Activated CD4-positive, alpha-beta T cell treated with anti-CD3 and anti-CD28 coated beads, Interleukin-2, amount 50 U/mL, for 4 hours (primary cell): ENCODE measurements at places on chromosomes 13 and 19.

GRCh38 chr13:28339419-28339818 is 155.5 kb downstream of the FLT1 start:
- no peak for DNase-seq

- DNase-seq, result no peak
Observed at GRCh38 chr13:75178436-75178835, 303.5 kb downstream of the TBC1D4 start.

DNA sequence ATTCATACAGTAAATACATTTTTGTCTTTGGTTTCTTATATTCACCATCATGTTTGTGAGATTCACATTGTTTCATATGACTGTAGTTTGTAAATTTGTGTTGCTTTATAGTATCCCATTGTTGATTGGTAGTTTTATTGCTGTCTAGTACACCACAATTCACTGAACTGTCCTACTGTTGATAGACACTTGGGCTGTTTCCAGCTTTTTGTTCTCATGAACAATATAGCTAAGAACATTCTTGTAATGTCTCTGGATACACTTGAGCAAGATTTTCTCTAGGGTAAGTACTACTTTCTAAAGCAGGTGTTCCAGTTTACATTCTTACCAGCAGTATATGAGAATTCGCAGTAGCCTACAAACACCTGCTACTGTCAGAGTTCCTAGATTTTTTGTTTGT is 37.8 kb downstream of the SKA3 start:
- DNase-seq, result no peak

DNA sequence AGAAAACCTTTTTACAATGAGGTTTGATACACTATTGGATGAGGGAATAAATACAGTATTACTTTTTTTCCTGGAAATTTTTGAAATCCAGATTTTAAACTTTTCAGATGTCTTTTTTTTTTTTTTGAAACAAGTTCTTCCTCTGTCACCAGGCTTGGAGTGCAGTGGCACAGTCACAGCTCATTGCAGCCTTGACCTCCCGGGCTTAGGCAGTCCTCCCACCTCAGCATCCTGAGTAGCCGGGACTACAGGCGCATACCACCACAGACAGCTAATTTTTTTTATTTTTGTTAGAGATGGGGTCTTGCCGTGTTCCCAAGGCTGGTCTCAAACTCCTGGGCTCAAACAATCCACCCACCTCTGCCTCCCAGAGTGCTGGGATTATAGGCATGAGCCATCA is 96.8 kb downstream of the RNF17 start:
- DNase-seq, result no peak

GRCh38 chr19:33654840-33655508 is 33.2 kb downstream of the CHST8 start:
- DNase-seq, result no peak

- DNase-seq, result no peak
Observed at GRCh38 chr19:3866910-3867638, 1.8 kb downstream of the ZFR2 start.

DNA sequence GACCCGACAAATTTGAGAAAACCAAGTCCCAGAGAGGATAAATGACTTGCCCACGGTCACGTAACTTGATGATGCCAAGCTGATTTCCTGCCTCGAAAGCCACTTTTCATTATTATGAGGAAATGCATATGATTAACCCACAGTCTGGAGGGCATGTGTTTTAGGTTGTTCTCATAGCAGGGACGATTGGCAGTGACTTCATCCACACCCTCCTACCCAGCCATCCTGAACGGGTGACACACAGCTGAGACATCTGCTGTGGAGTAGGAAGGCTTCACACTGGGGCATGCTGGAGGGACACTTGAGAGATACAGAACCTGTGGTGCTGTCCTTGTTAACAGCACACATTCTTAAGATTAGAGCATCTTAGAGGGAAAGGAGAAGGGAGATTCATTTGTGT is 65.4 kb upstream of the WDFY2 start:
- peak; percentile 7 for DNase-seq

GRCh38 chr13:44050450-44051063 is 170.9 kb downstream of the LACC1 start:
- no peak for DNase-seq

DNA sequence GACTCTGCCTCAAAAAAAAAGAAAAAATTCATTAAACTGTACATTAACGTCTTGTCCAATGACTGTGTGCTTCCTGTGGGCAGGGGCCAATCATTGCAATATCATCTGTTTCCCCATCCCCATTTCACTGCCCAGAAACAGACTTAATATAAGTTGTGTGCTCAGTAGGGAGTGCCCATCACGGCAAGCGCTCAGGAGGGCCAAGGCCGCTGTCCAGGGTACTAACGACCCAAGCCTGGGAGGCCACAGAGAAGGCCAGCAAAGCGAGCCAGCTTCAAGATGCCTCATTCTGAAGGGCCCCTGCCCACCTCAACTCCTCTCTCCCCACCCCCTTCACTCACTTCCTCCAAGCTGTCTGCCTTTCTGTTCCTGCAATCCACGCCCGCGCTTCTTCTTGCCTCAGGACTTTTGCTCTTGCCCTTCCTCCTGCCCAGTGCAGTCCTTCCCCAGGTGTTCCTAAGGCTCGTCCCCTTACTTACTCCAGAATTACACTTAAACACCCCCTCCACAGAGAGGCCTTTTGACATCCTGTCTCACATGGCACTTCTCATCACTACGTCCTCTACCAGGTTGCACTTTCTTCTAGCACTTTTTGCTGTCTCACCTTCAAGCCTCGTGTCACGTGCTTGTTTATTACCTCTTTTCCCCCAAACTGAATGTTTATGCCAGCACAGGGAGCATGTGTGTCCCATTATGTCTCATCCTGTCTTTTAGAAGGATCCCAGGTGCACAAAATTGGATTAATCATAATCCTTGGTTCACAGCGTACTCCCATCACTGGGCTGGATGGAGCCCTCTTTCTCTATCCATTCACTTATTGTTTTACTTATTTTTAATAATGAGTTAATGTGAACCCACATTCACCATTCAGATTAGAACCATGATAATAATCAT is 11.3 kb upstream of the POU2F2 start:
- no peak for DNase-seq

DNA sequence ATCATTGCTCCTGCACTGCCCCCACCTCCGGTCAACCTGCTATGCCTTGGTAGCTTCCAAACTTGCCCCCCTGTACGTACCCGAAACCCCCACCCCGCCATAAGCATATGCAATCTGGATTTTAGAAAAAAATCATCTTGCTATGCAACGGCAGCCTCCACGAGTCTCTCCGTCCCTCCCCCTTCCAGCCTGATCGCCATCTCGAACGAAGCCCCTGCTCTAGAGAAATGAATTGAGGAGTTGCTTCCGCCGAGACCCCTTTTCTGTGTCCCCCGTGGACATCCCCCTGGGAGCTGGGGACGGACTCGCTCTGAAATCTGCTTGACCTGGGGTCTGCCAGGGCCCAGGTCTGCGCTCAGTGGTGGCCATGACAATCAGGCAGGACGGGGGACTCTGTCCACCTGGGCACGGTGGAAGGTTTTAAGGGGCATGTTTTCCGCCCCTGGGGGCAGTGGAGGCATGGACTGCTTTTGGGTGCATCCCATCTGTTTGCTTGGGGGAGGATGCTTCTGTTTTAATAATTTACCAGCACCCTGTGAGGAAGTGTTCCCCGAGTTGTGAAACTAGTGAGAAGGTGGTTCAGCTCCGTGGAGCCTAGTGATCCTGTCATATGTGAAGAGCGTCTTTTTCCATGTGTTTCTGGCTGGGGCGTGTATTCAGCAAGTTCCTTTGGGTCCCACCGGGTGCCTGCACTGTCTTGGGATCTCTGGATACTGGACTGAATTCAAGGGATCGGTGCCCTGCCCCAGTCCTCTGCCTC is 1.0 kb downstream of the KDM4B start:
- no peak for DNase-seq

DNA sequence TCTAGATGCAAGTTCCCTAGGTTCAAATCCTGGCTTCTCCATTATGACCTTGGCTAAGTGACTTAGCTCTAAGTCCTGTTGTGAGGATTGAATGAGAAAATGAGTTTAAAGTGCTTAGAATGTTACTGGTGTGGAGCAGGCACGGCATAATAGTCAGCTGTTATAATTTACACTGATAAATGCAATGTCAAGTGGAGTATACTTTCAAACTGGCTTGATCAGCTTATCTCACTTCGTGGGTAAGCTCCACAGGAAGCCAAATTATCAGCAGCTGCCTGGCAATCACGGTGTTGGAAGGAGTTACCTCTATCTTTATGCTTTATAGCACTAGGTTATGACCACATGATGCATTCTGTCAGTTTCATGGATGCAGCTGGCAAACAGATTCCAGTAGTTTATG is 272.8 kb downstream of the OLFM4 start:
- DNase-seq, result no peak

- DNase-seq, result no peak
Observed at GRCh38 chr19:39307046-39307821, 11.0 kb downstream of the IFNL1 start.

- DNase-seq, result no peak
Observed at GRCh38 chr19:3982701-3983541, 2.3 kb downstream of the EEF2 start.

- DNase-seq, result no peak
Observed at GRCh38 chr13:30142486-30143211, 164.7 kb downstream of the KATNAL1 start.

GRCh38 chr13:44819245-44819644 is 170.0 kb downstream of the NUFIP1 start:
- DNase-seq, result no peak

- DNase-seq, result no peak
Observed at GRCh38 chr19:4717966-4718701, 5.5 kb downstream of the DPP9 start.

DNA sequence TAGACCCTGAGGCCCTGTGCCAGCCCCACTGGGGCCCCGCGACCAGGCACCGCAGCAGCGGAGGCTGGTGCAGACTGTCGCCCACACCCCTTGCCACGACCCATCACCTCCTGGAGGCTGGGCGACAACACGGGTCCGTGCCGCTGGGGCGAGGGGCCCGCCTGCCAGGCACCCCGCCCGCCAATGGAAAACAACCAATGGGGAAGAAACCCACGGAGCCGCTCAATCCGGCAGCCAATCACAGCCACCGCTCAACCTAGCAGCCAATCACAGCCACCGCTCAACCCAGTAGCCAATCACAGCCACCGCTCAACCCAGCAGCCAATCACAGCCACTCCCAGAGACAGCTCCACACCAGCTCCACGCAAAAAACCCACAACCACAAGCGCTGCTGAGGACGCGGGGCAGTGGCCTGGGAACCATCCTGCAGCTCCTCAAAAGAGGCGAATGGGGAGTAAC is 29.7 kb downstream of the GPX4 start:
- DNase-seq, result peak; percentile 76

GRCh38 chr19:340620-341385 is 3.8 kb downstream of the MIER2 start:
- DNase-seq, result no peak

GRCh38 chr13:100883453-100883852 is 208.9 kb upstream of the TMTC4 start:
- DNase-seq, result no peak

DNA sequence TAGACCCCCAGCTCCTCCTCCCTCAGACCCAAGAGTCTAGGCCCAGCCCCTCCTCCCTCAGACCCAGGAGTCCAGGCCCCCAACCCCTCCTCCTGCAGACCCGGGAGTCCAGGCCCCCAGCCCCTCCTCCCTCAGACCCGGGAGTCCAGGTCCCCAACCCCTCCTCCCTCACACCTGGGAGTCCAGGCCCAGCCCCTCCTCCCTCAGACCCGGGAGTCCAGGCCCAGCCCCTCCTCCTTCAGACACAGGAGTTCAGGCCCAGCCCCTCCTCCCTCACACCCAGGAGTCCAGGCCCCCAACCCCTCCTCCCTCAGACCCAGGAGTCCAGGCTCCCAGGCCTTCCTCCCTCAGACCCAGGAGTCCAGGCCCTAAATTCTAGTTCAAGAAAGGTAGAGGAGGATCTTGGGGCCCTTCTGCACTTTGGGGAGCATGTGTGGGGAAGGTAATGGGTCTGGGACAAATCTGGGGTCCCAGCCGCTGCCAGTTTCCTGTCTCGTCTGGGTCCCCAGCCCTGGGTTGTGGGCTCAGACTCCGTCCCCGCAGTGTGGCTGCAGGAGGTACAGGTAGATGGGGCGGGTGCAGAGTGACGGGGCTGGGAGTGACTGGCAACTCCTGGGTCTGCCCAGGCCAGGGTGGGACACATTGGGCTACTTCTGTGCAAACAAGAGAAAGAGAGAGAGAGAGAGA is 3.2 kb upstream of the TMEM190 start:
- no peak for DNase-seq

DNA sequence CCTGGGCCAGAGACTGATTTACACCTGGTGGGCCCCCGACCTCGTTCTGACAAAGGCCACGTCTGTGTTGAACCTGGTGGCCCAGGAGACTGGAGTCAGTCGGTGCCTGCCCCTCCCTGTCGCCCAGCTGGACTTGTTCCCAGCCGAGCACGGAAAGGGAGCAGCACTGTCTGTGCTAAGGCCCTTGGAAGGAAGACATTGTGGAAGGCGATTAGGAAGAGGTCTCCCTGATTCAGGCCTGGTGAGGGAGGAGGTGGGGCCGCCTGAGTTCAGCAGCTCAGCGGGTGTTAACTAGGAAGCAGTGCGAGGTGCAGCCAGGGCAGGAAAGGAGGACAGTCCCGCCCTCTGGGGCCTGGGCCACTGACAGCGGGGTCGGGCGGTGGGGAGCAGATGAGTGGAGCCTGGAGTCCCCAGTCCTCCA is 64.7 kb downstream of the GPR12 start:
- DNase-seq, result no peak

DNA sequence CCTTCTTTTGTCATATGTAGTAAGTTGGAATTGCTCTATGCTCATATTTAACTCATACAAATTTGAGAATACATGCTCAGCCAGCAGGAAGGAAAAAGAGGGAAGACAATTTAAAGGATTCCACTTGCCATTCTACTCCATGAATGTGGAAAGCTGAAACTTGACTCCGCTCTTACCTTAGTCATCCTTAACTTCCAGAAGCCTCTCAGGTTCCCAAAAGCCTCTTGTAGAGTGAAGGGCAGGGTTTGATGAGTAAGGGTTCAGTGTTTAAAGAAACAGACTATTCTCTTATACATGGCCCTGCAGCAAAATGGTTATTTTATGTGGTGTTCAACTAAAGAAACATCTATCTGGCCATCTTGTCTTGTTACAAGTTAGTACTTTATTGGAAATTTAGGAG is 27.1 kb downstream of the FAM124A start:
- no peak for DNase-seq

DNA sequence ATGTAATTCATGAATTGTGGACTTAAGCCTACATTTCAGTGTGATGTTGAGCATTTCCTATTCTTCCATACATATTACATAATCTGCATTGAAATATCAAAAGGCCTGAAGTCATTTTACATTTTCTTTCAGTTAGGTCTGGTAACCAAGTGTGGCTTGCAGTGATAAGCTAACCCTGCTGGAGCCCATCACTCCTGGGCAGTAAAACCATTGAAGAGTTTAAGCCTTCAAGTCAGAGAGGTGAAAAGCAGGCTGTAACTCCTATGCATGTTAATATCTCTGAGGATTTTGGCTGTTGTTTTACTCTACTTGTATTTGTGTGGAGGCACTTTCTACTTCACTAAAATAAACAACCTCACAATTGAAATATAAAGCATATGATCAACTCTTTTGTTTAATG is 248.8 kb downstream of the SLITRK5 start:
- no peak for DNase-seq

DNA sequence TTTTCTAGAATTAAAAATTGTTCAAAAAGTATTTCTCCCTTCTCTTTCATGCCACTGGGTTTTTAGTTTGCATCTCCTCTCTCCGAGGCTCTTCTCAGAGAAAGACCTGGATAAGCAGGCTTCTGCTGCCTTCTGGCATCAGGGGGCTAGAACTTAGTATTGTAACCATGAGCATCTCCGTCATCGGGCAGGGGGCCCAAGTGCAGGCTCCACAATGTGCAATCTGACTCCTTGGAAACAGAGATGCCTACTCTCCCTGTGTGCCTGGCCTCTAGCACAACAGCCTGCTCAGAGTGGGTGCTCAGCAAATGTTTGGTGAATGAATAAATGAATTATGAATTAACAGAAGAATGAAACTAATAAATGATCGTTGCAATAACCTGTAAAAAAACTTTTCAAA is 45.6 kb upstream of the MTIF3 start:
- DNase-seq, result no peak
